ENCODE measurements at places on chromosomes 1 and 21.

DNA sequence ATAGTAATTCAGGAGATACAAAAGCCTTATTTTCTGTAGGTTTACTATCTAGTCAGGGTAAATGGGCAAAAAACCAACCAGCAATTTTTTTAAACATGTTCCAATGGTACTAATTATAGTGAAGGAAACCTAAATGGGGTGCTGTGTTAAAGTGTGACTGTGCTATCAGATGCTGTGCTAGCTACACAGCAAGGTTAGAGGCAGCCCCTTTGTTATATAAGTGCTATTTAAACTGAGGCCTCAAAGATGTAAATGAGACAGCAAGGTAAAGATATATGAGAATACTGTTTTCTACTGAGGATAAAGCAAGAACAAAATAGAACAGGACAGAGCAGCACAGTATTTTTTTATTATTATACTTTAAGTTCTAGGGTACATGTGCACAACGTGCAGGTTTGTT is 305.4 kb upstream of the RGS18 start:
- no peak for DNase-seq

DNA sequence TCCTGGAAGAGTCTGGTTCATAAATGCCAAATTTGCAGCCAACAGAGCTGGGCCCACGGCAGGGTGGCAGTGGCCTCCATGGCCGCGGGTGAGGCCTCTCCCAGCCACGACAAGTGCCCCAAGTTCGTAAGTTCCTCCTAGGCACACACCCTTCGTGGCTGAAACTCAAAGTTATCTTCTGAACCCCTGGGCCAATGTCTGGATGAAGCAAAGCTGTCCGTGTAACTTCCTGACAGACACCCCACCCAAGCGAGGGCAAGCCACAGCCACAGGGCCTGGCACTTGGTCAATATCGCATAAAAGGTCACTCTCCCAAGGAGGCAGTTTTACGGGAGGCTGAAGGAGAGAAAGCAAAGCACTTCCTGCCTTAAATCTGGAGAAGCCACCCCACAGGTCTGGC is 27.8 kb upstream of the GPR153 start:
- DNase-seq = peak; percentile 44

GRCh38 chr1:89201106-89201794 is 2.5 kb upstream of the GBP4 start:
- DNase-seq = no peak

DNA sequence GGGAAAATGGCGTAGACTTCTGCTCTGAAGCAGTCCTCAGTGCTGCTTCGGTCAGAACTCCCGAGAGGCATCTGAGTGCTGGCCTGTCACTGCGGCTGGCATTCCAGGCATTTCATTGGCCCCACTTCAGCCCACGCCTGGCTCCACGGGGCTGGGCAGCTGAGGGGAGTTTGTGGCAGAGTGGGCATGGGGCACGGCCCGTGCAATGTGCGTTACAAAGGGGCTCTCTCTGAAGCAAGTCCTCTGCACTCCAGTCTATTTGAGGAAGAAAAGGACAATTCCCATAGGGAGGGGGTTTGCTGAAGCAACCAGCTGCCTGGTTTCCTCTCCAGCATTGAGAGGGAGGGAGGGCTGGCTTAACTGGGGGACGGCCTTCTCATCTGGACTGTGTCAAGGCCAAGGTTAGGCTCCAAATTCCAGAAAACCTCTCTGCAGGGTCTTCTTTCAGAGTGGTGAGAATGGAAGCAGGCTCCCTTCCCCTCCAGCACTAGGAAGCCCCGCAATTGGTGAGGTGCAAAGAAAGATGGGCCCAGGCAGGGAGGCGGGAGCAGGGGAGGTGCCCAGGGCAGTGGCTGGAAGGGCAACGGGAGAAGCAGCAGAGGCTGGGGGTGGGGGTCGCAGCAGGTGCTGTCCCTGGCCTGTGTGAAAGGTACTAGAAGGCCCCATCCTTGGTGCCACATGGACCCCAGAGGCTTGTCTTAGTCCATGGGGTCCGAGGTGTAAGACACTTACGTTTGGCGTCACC is 21.1 kb upstream of the GPR157 start:
- no peak for DNase-seq

GRCh38 chr1:203171341-203172183 is 4.1 kb downstream of the MYBPH start:
- no peak for DNase-seq
